ENCODE measurements at places on chromosomes 2 and 18. TPM values are rescaled to one million over a fixed set of nuclear protein-coding genes. Genes with fewer than 3 reads are reported as not detected.

DNA sequence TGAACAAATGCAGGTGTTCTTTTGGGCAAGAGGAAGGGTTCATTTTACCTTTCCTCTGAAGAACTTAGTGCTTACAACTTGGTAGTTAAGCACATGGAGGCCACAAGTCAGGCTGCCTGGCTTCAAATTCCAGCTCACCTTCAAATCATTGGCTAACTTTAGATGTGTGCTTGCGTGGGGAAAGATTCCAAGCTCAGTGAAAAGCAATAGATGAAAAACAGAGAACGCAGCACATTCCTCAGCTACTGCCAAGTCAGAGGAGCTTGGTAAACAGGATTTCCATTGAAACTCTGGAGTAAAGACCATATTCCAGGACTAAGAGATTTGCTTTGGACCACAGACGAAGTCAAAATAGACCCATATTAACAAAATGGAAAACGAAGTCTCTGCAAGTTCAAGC, 96.3 kb upstream of the ASB18 start:
- no peaks in the 10 kb centered on the region for H3K4me1 ChIP-seq
- peak; percentile 26 for DNase-seq
- H3K27ac ChIP-seq = no peak overlapping the region
- H3K27me3 ChIP-seq = peaks cover 8% of the 10 kb centered on the region

- H3K27me3 ChIP-seq = no peaks in the 10 kb centered on the region
- no peak overlapping the region for H3K4me3 ChIP-seq
- H3K36me3 ChIP-seq = no peaks in the 10 kb centered on the region
- no peak for DNase-seq
Observed at GRCh38 chr2:38968021-38968420, 78.3 kb downstream of the ARHGEF33 start.

DNA sequence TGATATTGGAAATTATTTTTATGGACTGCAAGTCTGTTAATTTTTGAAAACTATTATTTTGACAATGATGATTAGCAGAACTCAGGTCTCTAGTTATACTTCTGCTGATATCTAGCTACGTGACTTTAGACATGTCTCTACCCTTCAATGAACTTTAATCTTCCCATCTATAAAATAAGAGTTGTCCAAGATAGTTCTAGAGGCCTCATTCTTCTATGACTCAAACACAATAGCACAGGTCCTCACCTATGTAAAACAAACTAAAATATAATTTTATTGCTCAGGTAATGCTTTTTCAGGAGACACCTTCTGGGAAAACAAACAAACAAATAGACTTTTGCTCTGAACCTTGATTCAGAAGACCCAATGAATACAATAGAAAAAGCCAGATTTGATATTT, 544.4 kb upstream of the SETBP1 start:
- H3K27ac ChIP-seq = no peak overlapping the region
- H3K27me3 ChIP-seq = no peaks in the 10 kb centered on the region
- H3K4me3 ChIP-seq = no peak overlapping the region

GRCh38 chr18:75574187-75574586, 146.7 kb upstream of the SMIM21 start:
- no peaks in the 10 kb centered on the region for H3K27me3 ChIP-seq
- no peak overlapping the region for H3K27ac ChIP-seq
- DNase-seq = peak; percentile 36
- H3K4me3 ChIP-seq = no peak overlapping the region
- no peaks in the 10 kb centered on the region for H3K4me1 ChIP-seq

GRCh38 chr2:157404363-157404762, 39.5 kb downstream of the CYTIP start:
- no peaks in the 10 kb centered on the region for H3K36me3 ChIP-seq
- H3K27ac ChIP-seq = no peak overlapping the region
- H3K4me3 ChIP-seq = no peak overlapping the region
- no peak for DNase-seq
- no peaks in the 10 kb centered on the region for H3K4me1 ChIP-seq
- no peaks in the 10 kb centered on the region for H3K27me3 ChIP-seq

DNA sequence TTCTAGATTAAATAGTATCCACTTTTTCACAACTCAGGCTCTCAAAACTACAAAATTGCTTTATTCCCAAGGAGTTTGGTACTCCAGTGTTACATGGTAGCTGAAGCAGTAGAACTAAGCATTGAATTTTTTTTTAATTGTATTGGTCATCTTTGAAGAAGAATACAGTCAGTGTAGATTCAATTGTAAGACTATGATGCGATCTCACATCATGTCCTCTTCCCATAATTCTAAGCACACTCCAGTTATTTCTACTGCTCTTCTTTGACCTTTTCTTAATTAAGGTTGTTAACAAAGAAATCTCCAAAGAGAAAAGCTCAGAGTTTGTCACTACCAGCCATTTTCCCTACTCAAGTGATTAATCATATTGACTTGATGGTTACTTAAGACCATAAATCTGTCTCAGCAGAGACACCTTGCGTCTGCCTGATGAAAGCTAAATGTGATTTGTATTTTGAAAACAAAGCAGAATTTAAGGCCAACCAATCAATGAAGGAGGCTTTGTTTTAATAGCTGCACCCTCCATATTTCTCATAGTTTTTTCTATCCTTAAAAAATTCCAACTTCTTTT, 130.2 kb downstream of the DTNA start:
- H3K27me3 ChIP-seq = no peaks in the 10 kb centered on the region
- no peak for DNase-seq
- H3K27ac ChIP-seq = no peak overlapping the region

GRCh38 chr18:58337686-58338085, 291.2 kb downstream of the ALPK2 start:
- peaks cover 25% of the 10 kb centered on the region for H3K4me1 ChIP-seq
- H3K4me3 ChIP-seq = no peak overlapping the region
- H3K27ac ChIP-seq = peak overlapping the region; percentile 57
- peaks cover 21% of the 10 kb centered on the region for H3K36me3 ChIP-seq

- no peak overlapping the region for H3K4me3 ChIP-seq
- DNase-seq = peak; percentile 66
- no peaks in the 10 kb centered on the region for H3K27me3 ChIP-seq
- no peaks in the 10 kb centered on the region for H3K36me3 ChIP-seq
- peak overlapping the region; percentile 70 for H3K27ac ChIP-seq
Observed at GRCh38 chr18:49743117-49743567, 70.2 kb downstream of the ACAA2 start.

- DNase-seq = no peak
- H3K27ac ChIP-seq = no peak overlapping the region
- H3K36me3 ChIP-seq = no peaks in the 10 kb centered on the region
Observed at GRCh38 chr18:43589611-43590151, 312.4 kb upstream of the SYT4 start.

- no peaks in the 10 kb centered on the region for H3K27me3 ChIP-seq
- H3K27ac ChIP-seq = peak within 1 kb of the TSS; percentile 55
- peaks cover 18% of the 10 kb centered on the region for H3K4me1 ChIP-seq
- H3K4me3 ChIP-seq = peak within 1 kb of the TSS; percentile 15
- no peaks in the 10 kb centered on the region for H3K36me3 ChIP-seq
- DNase-seq = peak; percentile 49
Observed at GRCh38 chr2:201260302-201260800, at the start of gene CASP8. CASP8 (plus strand) TSS chr2:201260536; CDS start chr2:201266487, 5,951 bp downstream.

DNA sequence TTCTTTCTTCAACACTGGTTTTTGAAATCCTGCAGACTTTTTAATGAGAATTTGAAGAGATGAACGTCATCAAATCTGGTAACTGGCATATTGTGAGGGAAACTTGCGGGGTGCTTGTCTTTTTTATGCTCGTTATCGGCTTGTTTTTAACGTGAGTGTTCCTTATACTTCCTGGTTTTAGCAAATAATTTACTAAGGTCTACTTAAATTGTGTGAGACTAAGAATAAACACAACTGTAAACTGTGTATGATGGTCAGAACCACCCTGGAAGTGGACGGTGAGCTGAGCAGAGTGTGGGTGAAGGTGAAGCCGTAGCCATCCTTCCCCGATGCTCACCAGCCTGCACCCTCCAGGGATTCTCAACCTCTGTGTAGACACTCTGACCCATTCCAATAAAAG, 82.3 kb upstream of the CDC42EP3 start:
- no peaks in the 10 kb centered on the region for H3K27me3 ChIP-seq
- H3K36me3 ChIP-seq = no peaks in the 10 kb centered on the region
- H3K27ac ChIP-seq = no peak overlapping the region
- no peak overlapping the region for H3K4me3 ChIP-seq
- DNase-seq = no peak

DNA sequence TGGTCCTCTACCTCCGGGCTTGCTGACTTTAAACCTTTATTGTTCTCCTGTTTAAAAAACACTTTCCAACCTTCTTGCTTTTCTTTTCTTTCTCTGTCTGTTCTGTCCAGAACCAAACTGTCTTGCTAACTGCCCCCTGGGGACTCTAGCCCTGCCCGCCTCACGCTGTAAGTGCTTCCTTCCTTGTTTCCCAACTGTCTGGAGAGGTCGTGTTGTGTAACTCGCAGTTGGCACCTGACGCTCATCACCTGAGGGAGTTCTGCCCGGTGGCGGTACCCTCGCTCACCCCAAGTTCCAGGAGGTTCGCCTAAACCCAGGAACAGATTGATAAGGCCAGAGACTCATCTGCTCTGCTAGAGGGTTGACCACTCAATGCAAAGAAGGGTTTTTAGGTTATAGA, 123.4 kb downstream of the MTCL1 start:
- H3K27ac ChIP-seq = peak overlapping the region; percentile 33
- H3K4me1 ChIP-seq = peaks cover 34% of the 10 kb centered on the region
- H3K36me3 ChIP-seq = peaks cover 15% of the 10 kb centered on the region
- DNase-seq = no peak

DNA sequence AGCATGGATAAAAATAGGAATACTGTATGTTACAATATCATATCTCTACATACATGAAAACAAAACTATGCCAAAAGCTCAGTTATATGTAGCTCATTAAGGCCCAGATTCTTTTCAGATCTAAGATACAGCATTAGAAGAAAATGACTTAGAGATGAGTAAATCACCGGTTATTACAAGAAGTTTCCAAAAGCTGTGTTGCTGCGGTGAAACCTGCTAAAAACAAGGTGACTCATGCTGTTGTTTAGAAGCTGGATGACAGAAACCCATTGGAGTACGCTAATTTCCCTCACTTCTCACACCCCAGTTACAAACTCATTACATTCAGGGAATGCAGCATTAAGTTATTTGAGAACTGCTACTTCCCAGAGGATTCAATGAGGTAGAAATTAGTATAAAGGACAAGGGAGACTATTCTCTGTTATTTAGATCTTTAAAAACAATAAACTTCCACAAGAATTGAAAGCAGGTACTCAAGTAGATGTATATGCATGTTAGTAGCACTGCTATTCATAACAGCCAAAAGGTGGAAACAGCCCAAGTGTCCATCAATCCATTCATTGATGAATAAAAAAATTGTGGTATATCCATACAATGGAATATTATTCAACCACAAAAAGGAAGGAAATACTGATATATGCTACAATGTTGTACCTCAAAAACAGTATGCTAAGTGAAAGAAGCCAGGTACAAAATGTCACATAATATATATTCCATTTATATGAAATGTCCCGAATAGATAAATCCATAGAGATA, 32.6 kb downstream of the RBKS start:
- H3K27me3 ChIP-seq = no peaks in the 10 kb centered on the region

- no peak for DNase-seq
- H3K27ac ChIP-seq = no peak overlapping the region
- peaks cover 24% of the 10 kb centered on the region for H3K4me1 ChIP-seq
- H3K4me3 ChIP-seq = no peak overlapping the region
- H3K27me3 ChIP-seq = no peaks in the 10 kb centered on the region
Observed at GRCh38 chr2:230661072-230661957, 51.3 kb upstream of the CAB39 start.

GRCh38 chr2:100067784-100068183, 74.6 kb downstream of the AFF3 start:
- no peaks in the 10 kb centered on the region for H3K4me1 ChIP-seq
- H3K27me3 ChIP-seq = no peaks in the 10 kb centered on the region
- no peak for DNase-seq
- no peaks in the 10 kb centered on the region for H3K36me3 ChIP-seq
- no peak overlapping the region for H3K4me3 ChIP-seq

Gene STARD6
- polyA plus RNA-seq = not detected

Gene RAD51AP2
- not detected for polyA plus RNA-seq

Gene UNC80
- 0.88 TPM for polyA plus RNA-seq

Gene ANKRD30B
- polyA plus RNA-seq = 0.06 TPM

Gene FAHD2B
- polyA plus RNA-seq = 11.8 TPM

Gene MARCHF4
- 0.11 TPM for polyA plus RNA-seq
